Urothelium cell line (cell line): ENCODE measurements at places on chromosomes 16 and 17.

- no peak for DNase-seq
These were observed 26.1 kb downstream of the SPG7 start for GRCh38 chr16:89534252-89534756.

DNA sequence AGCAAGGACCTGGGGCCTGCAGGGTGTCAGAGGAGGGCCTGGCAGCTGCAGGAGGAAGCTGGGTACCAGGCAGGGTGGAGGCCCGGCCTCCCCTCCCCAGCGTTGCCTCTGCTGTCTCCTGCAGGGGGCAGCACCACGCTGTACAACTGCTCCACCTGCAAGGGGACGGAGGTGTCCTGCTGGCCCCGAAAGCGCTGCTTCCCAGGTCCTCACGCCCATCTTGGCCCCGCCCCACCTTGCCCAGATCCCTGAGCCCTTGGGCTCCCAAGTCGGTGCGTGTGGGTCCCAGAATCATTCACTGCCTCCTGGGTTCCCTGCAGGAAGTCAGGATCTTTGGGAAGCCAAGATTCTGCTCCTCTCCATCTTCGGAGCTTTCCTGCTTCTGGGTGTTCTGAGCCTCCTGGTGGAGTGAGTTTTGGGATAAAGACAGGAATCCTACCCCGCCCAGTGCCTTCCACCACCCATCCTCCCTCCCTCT, 1.2 kb downstream of the TMEM95 start:
- peak; percentile 67 for DNase-seq

DNA sequence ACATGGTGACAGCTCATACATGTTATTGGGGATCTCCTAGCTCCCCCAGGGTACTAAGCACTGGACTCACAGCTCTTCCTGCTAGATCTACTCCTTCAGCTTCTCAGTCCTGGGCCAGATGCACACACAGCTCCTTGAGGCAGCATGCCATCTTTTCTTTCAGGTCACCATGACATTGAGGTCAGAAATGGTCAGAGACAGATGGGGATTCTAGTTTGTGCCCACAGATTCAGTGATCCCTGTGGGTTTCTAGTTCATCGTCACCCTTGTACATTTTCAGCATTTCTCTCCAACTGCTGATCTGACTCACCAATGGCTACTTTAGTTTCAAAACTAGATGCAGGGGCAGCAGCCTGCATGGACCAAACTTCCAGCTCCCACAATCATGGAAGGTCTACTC, 560.7 kb upstream of the PSMD7 start:
- DNase-seq, result no peak

- peak; percentile 35 for DNase-seq
These were observed 35.0 kb upstream of the ASIC2 start for GRCh38 chr17:33328129-33328528.

- no peak for DNase-seq
These were observed 15.5 kb downstream of the MPO start for GRCh38 chr17:58265271-58265670.

GRCh38 chr16:51175081-51175480, 24.0 kb upstream of the SALL1 start:
- DNase-seq, result no peak

DNA sequence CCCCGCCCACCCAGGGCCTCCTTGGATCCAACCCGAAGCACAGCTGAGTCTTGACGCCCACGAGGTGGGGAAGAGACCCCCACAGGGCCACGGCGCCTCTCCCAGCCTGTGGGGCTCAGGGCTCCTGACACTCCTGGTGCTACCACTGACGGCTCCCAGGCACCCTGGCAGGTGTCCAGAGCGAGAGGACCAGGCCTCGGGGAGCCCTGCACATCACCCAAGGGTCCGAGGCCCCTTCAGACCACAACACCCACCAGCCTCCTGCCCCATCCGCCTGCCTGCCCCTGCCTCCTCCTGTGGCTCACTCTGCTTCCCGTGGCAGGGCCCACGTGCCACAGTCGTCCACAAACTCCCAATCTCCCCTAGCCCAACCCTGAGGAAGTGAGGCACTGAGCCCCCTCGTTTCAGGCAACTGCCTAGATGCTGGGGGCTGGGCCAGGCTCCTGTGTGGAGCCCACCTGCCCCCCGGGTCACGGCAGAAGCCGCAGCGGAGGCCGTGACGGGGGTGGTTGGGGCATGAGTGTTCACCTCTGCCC, 28.3 kb upstream of the AATK start:
- no peak for DNase-seq

DNA sequence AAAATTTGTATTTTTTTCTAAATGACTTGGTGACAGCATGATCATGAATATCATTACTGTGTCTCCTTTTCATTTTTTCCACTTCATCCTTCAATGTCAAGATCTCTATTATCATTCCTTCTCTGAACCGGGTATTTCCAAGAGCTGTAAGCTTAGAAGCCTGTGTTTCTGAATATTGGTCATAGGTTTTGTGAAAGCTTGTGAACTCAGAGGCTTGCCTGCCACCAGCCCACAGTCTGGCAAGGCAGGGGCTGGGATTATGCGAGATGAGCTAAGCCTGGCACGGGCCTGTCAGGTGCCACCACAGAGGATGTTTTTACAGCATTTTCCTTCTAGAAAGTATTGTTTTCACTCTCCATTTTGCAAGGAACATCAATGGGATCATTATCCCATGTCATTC, 92.8 kb downstream of the MYH10 start:
- DNase-seq, result no peak

GRCh38 chr16:47713225-47713595, 252.1 kb downstream of the PHKB start:
- DNase-seq, result peak; percentile 32

DNA sequence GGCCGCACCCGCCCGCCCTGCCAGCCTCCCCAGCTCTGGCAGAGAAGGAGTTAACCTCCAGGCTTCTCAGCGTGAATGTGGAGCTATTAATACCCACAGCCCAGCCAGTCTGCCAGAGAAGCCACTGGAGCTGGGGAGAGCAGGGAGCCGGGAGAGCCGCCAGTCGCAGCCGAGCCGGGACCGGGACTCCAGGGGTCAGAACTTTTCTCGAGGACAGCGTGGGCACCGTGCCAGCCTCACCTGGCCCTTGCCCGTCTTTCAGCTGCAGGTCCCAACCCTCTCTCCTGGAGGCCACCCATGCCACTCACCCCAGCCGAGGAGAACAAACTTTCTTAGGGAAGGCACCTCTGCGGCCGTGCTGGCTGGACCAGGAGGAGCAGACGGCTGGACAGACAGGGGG, 33.8 kb upstream of the SBK1 start:
- peak; percentile 23 for DNase-seq

- DNase-seq, result peak; percentile 78
These were observed 11.9 kb upstream of the PVALEF start for GRCh38 chr17:81153340-81153803.

DNA sequence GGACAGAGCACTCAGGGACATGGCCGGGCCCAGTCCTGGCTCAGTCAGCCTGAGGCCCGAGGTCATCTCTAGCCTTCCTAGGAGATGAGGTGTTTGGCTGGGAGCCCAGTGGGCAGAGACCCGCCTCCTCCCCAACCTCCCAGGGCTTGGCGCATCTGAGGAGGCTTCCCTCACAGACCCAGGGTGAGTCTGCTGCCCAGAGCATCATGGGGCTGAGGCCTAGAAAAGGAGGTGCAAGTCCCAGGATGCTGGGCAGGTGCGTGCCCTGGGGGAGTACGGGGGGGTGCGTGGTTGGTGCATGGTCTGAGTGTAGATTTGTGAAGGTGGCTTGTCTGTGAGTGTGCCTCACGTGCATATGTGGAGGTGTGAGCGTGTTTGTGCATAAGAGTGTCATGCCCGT, 4.7 kb downstream of the PDE6G start:
- DNase-seq, result peak; percentile 72

GRCh38 chr17:21301593-21302550, 17.4 kb downstream of the MAP2K3 start:
- no peak for DNase-seq

DNA sequence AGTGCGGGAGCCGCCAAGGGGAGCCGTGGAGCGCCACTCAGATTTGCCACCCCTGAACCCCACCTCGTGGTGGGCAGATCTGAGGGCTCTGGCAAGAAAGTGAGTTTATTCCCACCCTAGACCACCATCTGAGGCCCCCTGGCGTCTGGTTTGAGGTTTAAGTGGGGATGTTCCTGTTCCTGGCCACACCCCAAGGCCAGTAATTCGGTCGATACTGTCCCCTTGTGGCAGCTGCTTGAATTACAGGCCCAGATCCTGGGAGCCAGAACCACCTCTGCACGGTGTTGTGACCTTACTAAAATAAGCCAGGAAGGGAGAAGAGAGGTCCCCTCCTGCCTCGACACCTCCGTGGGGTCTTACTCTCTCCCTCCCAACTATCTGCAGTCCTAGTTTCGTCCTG, 3.3 kb upstream of the LAT start:
- DNase-seq, result no peak

GRCh38 chr17:72946696-72947095, 145.8 kb downstream of the SLC39A11 start:
- DNase-seq, result no peak

GRCh38 chr16:48420437-48420836, 35.2 kb upstream of the SIAH1 start:
- DNase-seq, result no peak

DNA sequence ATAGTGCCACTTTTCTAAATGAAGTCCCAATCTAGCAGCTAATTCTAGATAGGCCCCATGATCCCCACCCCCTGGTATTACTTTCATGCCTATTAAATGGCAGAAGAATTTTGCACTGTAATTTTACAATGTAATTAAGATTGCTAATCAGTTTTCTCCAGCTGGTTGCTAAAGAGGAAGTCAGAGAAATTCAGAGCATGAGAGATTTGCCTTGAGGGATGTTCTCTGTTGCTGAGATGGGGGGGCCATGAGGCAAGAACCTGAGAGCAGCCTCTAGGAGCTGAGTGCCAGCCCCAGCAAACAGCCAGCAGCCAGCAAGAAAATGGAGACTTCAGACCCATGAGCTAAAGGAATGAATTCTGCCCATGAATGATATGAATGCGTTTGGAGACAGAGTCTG, 38.9 kb downstream of the SHCBP1 start:
- DNase-seq, result no peak

DNA sequence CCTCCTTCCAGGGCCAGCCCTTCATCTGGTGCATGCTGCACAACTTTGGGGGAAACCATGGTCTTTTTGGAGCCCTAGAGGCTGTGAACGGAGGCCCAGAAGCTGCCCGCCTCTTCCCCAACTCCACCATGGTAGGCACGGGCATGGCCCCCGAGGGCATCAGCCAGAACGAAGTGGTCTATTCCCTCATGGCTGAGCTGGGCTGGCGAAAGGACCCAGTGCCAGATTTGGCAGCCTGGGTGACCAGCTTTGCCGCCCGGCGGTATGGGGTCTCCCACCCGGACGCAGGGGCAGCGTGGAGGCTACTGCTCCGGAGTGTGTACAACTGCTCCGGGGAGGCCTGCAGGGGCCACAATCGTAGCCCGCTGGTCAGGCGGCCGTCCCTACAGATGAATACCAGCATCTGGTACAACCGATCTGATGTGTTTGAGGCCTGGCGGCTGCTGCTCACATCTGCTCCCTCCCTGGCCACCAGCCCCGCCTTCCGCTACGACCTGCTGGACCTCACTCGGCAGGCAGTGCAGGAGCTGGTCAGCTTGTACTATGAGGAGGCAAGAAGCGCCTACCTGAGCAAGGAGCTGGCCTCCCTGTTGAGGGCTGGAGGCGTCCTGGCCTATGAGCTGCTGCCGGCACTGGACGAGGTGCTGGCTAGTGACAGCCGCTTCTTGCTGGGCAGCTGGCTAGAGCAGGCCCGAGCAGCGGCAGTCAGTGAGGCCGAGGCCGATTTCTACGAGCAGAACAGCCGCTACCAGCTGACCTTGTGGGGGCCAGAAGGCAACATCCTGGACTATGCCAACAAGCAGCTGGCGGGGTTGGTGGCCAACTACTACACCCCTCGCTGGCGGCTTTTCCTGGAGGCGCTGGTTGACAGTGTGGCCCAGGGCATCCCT, 7.4 kb downstream of the NAGLU start:
- no peak for DNase-seq

DNA sequence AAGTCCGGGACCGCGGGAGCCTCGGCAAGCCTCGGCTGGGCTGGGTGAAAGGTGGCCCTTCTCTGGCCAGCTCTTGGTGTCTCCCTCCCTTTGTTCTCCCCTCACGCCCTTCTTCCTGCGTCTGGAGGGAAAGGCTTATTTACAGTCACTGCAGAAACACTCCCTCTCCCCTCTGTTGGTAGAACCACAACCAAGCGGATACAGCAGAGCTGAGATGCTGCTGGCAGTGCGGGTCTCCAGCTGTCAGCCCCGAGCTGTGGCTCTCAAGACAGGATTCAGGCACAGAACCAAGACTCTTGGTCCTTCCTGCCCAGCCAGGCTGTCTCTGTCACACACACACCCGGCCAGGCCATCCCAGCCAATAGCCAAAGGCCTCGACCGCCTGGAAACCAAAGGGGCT, 133.3 kb downstream of the ENGASE start:
- no peak for DNase-seq

- no peak for DNase-seq
These were observed 16.7 kb downstream of the ZBTB4 start for GRCh38 chr17:7462474-7463371.

DNA sequence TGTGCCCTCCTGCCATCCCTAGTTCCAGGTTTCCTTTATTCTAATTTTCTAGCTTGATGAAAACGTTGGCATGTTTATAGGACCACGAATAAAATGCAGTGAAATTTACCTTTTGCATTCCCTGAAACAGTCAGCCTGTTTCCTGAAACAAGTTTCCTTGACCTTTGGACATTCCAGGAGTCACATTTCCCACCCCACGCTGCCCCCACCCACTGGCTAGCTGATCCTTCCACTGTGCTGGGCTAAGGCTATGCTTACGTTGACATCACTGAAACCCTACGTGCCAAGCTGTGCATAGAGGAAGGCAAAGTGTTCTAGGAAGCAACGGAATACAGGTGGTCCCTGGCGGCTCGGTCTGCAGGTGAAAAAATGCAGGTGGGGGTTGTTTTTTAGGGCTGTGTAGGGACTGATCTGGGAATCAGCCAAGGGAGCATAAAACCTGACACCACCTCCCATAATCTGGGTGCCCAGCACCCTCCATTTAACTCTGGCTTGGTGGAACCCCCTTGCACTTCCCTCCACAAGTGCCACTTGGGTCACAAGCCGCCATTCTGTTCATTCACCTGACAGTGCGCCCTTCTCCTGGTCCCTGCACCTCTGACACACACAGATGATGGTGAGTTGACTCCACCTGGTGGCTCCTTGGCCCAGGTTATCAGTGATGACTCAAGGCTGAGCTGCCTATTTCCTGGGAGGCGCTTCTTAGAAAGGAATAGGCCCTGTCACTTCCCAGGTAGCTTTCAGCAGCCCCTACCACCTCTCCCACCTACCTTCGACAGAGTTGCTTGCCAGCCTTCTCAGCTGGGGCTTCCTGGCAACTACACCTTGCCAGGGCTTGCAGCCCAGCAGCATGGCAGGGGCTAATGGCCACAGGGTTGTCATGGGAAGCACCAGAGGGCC, 83.7 kb downstream of the N4BP1 start:
- peak; percentile 42 for DNase-seq

GRCh38 chr16:48602356-48603014, 7.5 kb downstream of the N4BP1 start:
- no peak for DNase-seq
